ENCODE measurements at places on chromosomes 3 and 15.

DNA sequence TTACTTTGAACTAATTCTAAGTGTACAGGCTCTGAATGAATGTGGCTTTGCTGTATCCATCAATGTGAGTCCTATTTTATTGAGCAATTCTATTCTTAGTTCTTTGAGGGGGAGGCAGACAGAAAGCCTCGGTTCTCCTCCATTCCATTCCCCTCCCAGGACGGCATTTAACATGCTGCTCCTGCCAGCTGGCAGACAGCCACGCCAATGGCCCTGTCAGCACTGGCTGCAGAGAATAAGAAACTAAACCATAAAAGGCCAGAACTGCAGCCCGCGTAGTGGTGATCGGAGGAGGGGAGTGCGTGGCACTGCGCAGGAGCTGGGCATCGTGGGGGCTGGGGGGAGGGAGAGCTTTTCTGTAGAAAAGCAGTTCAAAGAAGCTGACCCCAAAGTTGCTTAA lies 76.0 kb upstream of the HACD2 start:
- DNase-seq: peak; percentile 90

GRCh38 chr3:5319454-5319853 lies 131.9 kb downstream of the EDEM1 start:
- DNase-seq: no peak

GRCh38 chr3:11356269-11356668 lies 84.1 kb downstream of the ATG7 start:
- no peak for DNase-seq

DNA sequence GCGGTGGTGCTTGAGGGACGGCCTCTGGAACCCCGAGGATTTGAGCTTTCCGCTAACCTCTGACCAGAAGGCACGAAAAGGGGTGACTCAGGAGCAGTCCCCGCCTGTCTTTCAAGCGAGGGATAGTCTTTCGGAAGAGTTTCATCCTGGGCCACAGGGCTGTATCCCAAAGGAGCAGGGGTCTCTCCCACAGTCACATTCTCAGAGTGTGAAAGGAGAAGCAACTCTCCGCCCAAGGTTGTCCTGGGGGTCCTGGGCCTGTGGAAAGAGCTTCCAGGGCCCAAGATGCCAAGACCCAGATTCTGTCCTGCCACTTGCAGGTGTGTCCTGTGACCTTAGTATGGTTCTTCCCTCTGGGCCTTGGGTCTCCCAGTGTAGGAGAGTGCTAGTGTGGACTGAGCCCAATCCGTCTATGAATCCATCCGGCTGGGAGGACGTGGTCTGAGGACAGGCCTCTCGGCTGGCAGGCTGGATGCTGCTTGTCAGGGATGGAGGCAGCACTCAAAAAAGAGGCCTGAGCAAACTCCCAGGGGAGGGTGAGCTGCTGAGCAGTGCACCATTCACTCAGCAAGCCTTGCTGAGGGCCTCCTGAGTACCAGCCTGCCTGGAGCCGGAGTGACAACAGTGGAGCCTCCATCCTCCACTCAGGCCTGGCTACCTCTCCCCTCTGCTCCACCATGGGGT lies 1.6 kb upstream of the DUSP7 start:
- DNase-seq: no peak

DNA sequence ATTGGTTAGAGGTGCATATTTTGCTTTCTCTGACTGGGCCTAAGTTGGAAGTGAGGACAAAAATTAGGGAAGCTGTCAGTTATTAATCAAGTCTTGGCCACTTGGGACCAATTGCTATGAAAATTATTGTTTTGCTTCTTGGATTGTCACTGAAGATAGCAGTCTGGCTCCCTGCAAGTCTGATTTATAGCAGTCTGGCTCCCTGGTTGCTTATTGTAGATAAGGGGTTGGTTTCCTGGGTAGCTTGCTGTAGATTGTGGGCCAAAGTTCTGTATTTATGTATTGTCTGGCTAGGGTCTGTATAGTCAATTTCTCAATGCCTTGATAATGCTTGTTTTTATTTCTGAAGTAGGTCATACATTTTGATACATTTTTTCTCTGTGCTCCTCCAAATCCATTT lies 13.3 kb upstream of the DRD3 start:
- DNase-seq: no peak

DNA sequence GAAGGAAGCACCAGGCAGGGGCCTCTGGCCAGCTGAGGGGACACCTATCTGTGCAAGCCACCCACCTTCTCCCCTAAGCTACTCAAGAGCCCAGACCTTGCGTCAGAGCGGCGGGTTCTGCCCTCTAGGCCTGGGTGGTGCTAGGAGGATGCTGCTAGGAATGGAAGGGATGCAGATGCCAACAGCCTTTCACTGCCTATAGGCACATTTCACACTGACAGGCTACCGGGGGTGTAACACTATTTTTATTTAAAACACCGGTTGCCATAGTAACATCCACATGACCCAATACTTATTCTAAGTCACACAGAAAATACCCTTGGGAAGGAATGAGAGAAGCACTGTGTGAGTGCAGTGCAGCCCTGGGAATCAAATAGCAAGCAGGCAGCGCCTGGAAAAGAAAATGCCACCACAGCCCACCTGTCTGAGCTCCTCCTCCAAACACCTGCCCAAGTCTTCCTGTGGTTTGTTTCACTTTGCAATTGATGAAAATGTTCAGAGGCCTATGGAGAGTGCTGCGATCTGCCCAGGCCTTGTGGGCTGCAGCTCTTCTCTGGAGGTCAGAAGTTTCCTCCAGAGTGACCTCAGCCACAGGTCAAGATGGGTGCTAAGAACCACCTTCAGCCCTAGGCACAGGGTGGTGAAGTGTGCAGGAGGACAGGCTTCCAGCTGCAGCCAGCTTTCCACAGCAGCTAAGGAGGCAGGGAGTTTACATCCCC lies 113.5 kb upstream of the TOPAZ1 start:
- no peak for DNase-seq

- no peak for DNase-seq
Observed at GRCh38 chr3:190537146-190537545, 23.3 kb downstream of the IL1RAP start.

Measured in right lobe of liver (tissue), 6 donors.